ENCODE measurements at places on chromosomes 16 and 17.

- peaks cover 6% of the 10 kb centered on the region for H3K4me1 ChIP-seq
- H3K4me3 ChIP-seq = no peak overlapping the region
- H3K27ac ChIP-seq = no peak overlapping the region
- H3K36me3 ChIP-seq = peaks cover 4% of the 10 kb centered on the region
Observed at GRCh38 chr16:10485159-10485558, 95.2 kb downstream of the EMP2 start.

GRCh38 chr17:82439829-82440365, 10.7 kb downstream of the CYBC1 start:
- H3K27ac ChIP-seq = no peak overlapping the region
- H3K4me3 ChIP-seq = no peak overlapping the region
- H3K4me1 ChIP-seq = no peaks in the 10 kb centered on the region
- no peaks in the 10 kb centered on the region for H3K27me3 ChIP-seq
- no peak for DNase-seq

DNA sequence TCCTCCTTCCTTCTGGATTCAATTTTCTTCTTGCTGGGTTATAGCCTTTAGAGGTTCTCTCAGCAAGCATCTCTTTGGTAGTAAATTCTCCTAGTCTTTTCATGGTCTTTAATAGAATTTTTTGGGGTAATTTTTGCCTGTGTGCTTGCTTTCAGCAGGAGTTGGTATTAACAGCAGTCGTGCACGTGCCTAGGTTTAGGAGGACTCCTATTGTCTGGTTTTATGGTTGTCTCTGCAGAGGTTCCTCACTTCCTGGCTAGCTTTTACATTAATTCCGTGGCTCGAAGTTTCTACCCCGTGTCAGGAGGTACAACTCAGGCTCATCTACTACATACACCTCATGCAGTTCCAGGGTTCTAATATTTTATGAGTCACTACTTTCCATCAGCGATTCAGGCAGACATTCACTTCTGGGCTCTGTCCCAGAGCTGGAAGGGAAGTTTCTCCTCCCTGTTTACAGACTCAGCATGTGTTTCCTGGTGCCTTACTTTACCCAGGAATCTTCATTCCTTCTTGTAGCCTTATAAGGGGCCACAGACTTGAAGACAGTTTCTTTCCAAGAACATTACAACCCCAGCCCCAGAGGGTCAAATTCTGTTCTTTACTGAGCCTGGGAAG, 643.6 kb downstream of the HS3ST4 start:
- H3K4me3 ChIP-seq = no peak overlapping the region
- DNase-seq = no peak

GRCh38 chr17:14201021-14201987, 35.4 kb downstream of the CDRT15 start:
- no peak overlapping the region for H3K4me3 ChIP-seq
- peak overlapping the region; percentile 40 for H3K27ac ChIP-seq
- peaks cover 21% of the 10 kb centered on the region for H3K36me3 ChIP-seq

- H3K36me3 ChIP-seq = peaks cover 15% of the 10 kb centered on the region
- H3K27ac ChIP-seq = peak overlapping the region; percentile 91
- no peaks in the 10 kb centered on the region for H3K27me3 ChIP-seq
- no peak for DNase-seq
- peak overlapping the region; percentile 96 for H3K4me3 ChIP-seq
- peaks cover 27% of the 10 kb centered on the region for H3K4me1 ChIP-seq
Observed at GRCh38 chr16:29927070-29927905, 1.3 kb upstream of the KCTD13 start.

DNA sequence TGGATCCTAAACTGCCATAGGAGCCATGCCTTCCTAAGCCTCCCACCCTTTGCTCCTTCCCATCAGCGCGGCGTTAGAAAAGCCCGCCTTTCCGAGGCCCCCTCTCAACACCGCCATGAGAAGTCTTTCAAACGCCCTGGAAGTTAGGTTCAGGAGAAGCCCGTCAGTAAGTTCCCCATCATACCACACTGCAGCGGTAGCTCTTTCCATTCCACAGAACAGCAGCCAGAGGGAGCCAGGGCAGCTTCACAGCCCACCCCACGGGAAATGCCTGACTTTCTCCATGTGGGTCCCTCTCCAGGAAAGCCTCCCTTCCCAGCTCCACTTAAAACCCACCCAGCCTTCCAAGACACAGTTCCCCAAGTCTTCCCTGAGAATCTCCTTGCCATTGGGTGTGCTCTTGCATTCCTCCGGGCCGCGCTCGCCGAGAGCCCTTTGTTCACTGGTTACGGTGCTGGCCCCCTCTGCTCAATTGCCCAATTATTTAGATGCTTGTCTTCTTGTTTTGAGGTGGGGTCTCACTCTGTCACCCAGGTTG, 28.7 kb downstream of the KIAA0513 start:
- H3K36me3 ChIP-seq = peaks cover 5% of the 10 kb centered on the region
- H3K27ac ChIP-seq = peak overlapping the region; percentile 77
- no peak overlapping the region for H3K4me3 ChIP-seq
- no peak for DNase-seq
